ENCODE measurements at places on chromosomes 3 and 15.

DNA sequence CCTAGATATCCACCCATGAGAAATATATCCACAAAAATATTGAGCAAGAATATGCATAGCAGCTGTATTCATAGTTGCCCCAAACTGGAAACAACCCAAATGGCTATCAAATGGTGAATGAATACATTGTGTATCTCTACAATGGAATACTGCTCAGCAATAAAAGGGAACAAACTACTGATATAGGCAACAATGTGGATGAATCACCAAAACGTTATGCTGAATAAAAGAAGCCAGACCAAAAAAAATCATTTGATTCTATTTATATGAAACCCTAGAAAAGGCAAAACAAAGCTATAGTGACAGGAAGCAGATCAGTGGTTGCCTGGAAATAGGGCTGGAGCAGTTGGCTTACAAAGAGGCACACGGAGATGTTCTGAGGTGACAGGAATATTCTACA lies 15.5 kb upstream of the CMTM7 start:
- no peak for DNase-seq

DNA sequence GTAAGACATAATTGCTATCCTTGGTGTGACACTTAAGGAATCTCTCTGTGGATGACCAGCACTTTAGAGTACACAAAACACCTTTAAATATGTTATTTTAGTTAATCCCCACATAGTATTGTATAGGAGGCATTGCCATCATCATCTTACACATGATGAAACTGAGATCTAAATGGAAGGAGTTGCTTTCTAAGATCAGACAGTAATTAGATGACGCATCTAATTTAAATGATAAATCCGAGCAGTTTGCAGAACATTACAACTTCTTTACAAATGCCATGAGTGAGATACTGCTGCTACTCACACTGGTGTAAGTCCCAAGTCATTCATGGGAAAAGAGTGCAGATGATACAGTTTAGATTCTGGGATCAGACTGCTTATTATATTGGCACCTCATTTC lies 431.9 kb downstream of the MFSD1 start:
- DNase-seq = no peak

- DNase-seq = no peak
These were observed 10.0 kb upstream of the USP13 start for GRCh38 chr3:179642871-179643270.

DNA sequence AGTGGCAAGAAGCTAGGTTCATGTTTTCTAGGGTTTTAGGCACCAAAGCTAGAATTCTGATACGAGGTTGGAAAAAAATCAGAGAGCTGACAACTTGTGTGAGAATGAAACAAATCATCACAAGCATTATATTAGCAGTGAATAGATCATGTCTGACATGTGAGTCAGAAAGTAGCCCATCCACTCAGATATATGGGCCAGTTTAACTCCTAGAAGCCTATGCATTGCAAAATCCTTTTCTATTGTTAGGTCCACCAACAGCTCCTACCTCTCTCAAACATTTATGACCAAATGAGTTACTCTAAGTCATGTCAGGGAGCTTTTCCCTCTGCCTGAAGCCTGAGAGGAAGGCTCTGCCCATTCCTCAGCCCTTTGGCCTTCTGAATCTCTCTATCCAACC lies 44.0 kb downstream of the KBTBD12 start:
- DNase-seq = no peak

GRCh38 chr15:62931650-62932049 lies 110.9 kb upstream of the TPM1 start:
- no peak for DNase-seq

- no peak for DNase-seq
These were observed 156.1 kb downstream of the TBL1XR1 start for GRCh38 chr3:177041021-177041729.

DNA sequence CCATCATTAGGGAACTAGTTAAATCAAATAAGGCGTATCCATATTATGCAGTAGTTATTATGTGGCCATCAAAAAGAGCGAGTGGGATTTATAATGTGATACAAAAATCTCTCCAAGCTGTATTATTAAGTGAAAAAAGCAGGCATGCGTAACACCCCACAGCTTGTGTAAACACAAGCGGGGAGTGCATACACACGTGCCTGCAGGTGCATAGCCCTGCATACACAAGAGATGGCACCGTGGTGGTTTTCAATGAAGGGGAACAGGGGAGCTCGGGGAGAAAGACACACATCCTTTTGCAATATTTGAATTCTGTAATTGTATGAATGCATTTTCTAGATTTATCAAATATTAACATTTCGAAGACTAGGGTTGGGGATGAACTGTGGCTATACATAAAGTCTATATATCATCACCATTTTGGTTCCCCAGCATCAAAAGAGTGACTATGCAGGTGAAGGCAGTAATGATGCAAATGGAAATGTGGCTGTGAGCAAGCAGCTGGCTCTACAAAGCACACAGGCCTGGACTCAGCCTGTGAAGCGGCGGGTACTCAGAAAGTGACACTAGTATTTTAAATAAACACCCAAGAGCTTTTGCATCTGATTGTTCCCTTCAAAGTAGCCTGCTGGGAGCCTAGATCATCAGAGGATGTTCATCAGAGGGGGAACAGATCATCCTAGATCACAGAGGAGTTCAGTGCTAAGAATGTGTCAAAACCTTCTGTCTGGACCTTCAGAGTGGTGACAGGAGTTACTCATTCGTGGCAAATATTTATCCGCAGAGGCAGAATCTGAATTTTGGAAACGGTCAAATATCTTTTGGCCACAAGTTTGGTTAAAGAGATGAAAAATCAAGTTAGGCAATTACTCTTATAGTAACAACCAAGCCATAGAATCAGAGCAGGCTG lies 9.4 kb upstream of the KIF7 start:
- no peak for DNase-seq

- no peak for DNase-seq
These were observed 260.6 kb upstream of the MME start for GRCh38 chr3:154819491-154819890.

DNA sequence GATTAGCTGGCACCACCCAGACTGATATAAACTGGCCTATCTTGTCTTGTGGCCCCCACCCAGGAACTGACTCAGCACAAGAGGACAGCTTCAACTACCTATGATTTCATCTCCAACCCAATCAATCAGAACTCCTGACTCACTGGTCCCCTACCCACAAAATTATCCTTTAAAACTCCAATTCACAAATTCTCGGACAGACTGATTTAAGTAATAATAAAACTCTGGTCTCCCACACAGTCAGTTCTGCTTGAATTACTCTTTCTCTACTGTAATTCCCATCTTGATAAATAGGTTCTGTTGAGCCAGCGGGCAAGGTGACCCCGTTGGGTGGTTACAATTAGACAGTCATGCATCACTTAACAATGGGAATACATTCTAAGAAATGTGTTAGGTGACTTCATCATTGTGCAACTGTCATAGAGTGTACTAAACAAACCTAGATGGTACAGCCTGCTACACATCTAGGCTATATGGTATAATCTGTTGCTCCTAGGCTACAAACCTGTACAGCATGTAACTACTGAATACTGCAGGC lies 48.1 kb upstream of the MAP4 start:
- DNase-seq = no peak

DNA sequence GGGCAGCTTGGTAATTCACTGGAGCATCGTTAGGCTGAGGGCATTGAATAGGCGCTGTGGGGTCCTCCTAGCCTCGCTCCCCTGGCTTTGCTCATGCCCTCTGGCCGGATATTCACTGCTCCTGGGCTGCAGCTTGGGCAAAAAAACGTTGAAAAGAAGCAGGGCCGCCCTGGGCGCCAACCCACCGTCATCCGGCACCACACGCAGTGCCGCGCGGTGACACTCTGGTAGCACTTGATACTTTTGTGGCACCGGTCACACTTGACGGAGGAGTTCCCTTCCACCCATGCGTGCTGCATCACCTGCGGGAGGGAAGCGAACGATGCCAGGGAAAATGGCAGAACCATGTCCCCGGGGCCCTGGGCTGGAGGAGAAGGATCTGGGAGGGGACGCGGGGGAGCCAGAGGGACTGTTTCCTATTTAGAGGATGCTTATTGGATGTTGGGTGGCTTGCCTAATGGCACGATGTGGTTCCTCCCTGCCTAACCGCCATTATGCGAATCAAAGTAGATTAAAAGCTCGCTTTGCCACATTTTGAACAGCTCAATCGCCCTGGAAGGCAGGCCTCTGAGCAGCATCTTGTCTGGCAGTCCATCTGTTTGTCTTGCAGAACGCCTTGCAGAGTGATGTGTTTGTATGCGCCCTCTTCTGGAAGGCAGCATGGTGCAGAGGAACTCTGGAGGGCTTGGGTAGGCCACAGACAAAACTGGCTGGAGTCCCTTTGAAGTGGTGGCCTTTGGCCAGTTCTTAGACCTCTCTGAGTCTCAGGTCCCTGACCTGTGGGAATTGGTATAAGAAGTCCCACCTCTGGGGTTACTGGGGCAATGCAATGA lies 93.2 kb downstream of the DGKG start:
- no peak for DNase-seq

- DNase-seq = no peak
These were observed 425.2 kb downstream of the OCA2 start for GRCh38 chr15:27673766-27674445.
